ENCODE measurements at places on chromosomes 13 and 19.

GRCh38 chr19:38921420-38922274, 8.9 kb downstream of the SARS2 start:
- no peak for DNase-seq

- DNase-seq, result no peak
These were observed 5.6 kb downstream of the ICAM5 start for GRCh38 chr19:10295305-10295846.

- no peak for DNase-seq
These were observed 122.9 kb downstream of the RFC3 start for GRCh38 chr13:33940898-33941297.

GRCh38 chr13:112956571-112957294, 12.3 kb upstream of the MCF2L start:
- DNase-seq, result no peak

GRCh38 chr19:10624585-10624984, 768 bp upstream of the SLC44A2 start:
- no peak for DNase-seq

- DNase-seq, result no peak
These were observed 5.5 kb upstream of the PTOV1 start for GRCh38 chr19:49845414-49845813.

DNA sequence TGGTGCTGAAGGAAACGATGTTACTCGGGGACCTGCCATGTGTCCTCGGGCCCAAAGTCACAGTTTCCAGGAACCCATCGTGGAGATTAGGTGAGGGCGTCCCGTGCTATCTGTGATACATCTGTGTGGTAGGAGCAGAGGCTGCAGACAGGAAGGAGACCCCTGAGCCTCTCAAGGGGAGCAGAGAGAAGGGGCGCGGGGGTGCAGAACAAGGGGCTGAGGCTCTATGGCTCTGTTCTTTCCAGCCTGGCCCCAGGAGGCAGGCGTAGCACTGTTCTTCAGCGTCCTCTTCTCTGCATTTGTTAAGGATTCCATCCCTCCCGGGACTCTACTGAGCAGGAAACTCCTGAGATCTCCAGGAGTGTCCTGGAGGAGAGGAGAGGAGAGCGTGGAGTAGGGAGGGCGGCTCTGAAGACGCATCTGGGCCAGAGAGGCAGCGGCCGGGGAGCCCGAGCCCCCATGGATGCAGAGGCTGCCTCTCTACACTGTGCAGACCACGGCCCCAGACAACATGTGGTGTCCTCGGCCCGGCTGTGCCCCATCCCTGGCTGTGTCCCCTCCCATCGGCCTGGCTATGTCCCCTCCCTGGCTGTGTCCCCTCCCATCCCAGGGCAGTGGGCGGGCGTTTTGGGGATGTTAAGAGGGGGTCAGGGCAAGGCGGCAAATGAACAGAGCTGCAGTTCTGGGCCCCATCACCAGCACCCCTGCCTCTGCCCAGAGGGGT, 118.0 kb downstream of the ATP11A start:
- DNase-seq, result no peak

GRCh38 chr13:98004107-98004506, 50.6 kb downstream of the IPO5 start:
- DNase-seq, result no peak

- DNase-seq, result no peak
These were observed 8.6 kb upstream of the LAIR2 start for GRCh38 chr19:54493967-54494585.

GRCh38 chr19:19356901-19357566, 36.4 kb downstream of the MAU2 start:
- no peak for DNase-seq

DNA sequence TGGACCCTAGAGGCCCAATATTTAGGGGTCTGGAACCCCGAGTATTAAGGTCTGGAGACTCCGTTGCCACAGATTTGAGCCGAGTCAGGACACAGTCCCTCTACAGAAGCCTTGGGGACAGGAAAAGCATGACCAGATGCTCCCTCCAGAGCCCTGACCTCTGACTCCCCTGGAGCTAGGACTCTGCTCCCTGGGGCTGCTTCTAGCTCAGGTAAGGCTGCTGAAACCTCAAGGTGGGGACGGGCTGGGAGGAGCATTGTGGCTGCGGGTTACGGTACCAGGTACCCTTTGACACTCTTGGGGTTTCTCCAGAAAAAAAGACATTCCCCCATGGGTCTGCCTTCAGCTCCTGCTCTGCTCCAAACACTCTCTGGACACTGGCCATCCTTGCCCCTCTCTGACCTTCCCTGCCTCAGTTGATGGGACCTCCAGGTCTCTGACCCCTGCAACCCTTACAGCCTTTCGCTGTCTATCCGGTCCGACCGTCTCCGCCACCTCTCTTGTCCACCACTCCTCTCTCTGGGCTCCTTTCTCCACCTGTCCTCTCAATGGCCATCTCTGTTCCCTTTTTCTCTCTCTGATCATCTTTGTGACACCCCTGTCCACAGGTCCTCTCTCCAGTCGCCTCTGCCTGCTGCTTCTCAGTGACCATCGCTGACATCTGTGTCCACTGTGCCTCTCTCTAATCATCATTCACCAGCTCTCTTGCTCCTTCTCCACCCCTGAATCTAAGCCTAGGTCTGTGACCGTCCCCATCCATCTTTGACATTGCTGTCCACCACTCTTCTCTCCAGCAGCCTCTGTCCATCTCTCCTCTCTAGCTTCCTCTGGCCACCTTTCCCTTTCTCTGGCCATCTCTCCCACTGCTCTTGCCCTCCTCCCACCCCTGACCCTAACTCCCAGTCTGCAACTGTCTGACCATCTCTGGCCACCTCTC, 1.4 kb downstream of the LRFN3 start:
- no peak for DNase-seq

DNA sequence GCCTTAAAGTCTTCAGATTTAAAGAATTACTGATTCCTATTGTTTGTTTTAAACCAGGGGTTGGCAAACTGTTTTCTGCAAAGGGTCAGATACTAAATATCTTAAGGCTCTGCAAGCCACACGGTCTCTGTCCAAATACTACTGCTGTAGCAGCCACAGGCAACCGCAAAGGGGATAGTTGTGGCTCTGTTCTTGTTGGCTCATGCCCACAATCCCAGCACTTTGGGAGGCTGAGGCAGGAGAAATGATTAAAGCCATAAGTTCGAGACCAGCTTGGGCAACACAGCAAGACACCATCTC, 22.4 kb downstream of the RANBP3 start:
- no peak for DNase-seq

DNA sequence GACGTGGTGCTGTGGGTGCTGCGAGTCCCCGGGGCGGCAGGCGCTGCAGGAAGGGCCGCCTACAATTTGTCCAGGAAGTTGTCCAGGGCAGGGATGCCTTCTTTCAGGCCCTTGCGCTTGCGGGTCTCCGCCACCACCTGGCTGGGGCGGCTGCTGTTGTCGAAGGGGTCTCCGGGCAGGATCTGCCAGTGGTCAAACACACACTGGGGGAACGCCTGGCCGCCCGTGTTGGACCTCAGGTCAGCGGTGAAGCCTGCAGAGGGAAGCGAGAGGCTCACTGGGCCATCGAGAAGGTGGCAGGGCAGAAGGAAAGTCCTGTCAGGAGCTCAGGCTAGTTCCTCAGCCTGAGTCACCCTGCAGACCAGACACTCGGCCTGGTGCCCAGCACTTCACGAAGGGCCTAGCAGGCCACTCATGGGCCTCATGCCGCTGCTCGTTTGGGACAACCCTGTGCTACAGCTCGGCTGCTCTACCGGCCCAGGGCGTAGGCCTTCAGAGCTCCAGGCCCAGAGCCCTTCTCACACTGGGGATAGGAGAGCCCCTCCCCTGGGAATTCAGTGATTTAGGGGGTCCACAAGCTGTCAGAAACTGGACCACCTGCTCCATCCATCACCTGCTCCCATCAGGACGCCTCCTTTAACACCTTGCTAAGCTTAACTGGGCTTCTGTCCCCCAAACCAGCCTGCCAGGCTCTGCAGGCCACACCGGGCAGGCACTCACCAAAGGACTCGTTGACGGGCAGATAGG, 5.8 kb upstream of the DAPK3 start:
- DNase-seq, result no peak

DNA sequence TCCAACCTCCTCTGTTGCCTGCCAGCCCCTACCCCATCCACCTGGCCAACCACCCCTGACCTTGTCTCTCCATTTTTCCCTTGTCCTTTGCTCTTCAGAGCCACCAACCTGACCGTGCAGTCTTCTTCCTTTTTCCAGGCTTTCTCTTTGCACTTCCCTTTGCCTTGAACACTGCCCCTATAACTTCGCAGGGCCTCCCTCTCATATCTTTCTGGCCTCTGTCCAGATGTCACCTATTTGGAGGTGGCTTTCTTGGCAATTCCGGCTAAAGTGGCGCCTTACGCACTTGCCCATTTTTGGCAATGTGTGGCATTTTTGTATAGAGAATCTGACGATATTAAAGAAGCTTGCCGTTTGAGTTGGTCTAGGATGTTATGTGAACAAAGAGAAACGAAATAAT, 844 bp downstream of the ZNF543 start:
- no peak for DNase-seq

- DNase-seq, result no peak
These were observed 209.2 kb downstream of the KCTD12 start for GRCh38 chr13:76677043-76677442.

GRCh38 chr13:38570706-38571105, 116.2 kb upstream of the FREM2 start:
- DNase-seq, result no peak

GRCh38 chr19:47027586-47028088, 8.0 kb downstream of the NPAS1 start:
- DNase-seq, result no peak

GRCh38 chr13:46962281-46962941, 65.6 kb upstream of the HTR2A start:
- DNase-seq, result no peak

DNA sequence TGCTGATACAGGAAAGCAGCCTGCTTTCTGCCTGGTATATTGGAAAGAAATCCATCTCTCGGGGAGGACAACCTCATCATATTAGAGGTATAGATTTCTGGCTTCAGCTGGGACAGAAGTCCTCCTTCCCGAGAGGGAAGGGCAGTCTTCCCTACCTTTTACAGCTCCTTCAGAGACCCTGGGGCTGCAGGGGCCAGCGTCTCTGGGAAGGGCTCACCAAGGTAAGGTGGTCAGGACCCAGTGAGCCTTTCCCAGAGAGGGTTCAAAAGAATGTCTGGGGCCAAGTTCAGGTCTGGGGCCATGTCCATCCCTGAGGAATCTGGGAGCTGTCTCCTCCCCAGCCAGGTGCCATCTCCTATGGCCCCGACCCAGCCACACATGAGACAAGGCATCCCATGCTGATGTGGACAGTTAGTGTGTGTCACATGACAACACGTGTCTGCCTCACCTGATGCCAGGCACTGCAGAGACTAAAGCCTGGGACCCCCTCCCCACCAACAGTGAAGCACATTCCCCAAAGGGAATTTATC, 136.4 kb downstream of the URI1 start:
- no peak for DNase-seq

- no peak for DNase-seq
These were observed 7.6 kb downstream of the PLD3 start for GRCh38 chr19:40355975-40356680.

DNA sequence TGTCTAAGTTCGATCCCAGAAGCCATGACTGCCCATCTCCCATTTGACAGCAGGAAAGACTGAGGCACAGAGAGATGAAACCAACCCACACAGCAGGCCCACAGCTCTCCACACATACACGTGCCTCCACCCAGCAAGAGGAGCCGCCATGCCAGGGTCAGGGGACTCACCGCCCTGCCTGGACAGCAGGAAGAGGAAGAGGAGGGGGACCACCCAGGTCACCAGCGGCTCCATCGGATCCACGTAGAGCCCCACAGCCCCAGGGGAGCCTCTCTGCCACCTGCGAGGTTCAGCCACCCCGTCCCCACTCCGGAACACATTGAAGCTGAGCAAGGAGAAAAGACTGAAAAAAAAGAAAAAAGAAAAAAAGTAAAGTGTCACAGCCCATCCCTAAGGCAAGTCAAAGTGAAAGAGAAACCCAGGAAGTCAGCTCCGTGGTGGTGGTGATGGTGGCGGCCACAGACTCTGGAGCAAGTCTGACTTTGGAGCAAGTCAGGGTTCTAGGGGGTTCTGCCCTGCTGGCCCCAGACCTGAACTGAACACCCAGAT, at the start of gene IL12RB1:
Gene IL12RB1, minus strand, starts transcription at position 345 of the 549 bp plus-strand sequence. Its CDS starts 111 bp downstream, at position 234.
- DNase-seq, result no peak

DNA sequence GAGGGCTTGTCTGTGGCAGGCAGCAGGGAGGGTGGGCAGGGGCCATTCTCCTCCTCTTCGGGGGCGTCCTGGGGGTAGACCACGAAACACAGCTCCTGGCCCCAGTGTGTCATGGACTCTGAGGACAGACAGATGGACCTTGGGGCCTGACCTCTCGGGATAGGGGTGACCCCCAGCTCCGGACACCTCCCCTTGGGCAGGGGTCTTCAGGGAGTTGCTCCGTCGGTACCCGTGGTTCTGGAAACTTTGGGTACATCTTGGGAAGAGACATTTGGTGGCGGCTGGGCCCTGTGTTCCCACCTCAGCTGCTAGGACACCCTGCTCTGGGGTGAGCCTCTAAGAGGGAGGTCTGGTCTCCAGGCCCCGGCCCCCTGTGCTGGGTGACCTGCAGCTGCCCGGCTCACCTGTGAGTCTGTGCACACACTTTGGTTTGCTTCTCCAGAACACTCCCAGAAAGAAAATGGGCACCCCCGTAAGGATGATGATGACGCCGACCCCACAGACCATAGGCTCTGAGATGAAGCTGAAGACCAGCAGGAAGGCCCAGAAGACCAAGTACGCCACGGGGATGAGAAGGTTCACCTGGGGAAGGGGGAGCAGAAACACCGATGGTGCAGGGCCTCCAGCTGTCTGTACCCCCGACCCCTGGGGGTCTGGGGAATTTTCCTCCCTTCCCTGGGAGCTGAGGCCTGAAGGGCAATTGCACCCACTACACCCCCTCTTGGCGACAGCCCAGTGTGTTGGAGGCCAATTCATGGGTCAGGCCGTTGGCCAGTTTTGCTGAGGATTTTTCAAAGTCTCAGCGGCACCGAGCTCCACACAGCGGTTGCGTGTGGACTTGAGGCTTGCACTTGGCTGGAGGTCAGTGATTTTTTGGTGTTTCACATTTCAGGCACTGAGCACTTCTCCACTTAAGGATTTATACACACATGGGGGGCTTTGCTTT, 15.0 kb downstream of the LRP3 start:
- DNase-seq, result no peak

DNA sequence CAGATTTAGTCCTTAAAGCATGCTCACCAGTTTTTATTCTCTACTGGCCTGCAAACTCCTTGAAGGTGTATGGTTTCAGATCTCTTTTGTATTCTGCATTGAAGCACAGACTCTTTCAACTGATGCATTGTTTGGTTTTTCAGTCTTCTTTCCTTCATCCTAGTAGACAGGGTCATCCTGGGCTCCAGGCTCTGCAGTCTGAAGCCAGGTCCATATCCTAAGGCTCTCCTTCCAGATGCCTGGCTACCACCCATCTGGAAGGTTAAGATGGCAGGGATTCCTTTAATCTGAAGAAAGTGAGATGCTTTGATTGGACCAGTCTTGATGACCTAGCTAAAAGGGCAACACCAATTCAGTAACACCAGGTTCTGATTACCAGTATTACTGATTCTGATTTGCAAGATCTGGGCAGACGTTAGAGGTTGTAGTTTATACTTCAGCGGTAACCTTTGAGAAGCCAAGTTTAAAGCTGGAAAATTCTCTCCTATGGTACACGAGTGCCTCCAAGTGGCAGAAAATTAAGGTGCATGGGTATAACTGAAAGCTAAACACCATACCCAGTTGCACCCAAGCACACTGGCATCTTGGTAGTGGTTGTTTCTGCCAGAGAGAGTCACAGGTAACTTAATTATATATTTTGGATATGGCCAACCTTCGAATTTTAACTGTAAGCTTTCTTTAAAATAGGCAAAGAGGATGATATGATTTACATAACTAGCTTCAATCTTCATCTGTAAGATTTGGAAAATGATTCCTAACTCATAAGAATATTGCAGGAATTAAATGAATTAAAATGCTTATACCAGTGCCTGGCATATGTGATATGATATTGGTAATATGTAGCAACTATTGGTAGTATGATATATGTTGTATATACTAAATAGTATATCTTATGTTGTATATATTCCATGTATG, 1651.9 kb upstream of the MIR17HG start:
- no peak for DNase-seq
